ENCODE measurements at places on chromosomes 7 and 10.

DNA sequence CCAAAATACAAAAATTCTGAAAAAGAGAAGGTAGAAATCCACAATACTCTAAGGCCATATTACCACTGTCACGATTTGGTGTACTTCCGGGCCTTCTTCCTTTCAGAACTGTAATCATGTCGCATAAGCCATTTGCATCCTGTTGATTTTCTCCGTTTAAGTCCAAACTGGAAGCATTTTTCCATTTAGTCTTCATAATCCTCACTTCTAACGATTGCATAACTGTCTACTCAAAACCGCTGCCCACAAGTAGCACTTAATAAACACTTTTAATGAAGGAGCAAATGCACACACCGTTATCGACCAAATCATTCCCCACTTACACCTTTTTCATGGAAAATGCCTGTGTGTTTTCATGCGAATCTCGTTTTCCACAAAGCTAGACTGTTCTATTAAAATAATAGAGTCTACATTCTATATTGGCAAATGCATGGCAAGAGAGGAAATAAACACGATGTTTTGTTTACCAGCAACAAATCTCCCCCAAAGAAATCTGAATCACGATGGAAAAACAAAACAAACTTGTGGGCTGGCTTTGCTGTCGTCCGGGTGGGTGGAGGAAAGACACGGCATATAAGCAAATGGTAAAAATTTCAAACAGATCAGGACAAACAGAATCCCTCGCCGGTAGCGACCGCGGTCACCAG, 1.0 kb downstream of the ATE1 start:
- peak; percentile 47 for DNase-seq

- DNase-seq = no peak
Observed at GRCh38 chr7:13028825-13029099, 341.3 kb downstream of the ARL4A start.

DNA sequence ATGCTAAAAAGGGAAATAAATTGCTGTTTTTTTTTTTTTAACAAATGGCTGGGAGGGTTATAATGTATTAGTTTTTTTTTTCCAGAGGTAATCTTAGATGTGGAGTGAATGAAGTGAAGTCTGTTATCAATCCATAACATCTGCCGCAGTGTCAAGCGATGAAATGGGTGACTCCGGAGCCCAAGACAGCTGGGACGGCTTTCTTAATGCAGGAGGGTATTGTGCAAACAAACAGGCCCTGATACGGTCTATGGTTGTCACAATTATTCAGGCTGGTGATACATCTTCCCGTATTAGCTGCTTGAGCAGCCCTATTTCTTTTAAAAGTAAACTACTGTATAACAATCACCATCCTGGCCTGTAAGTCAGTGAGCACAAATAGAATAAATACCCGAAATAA, 1231.2 kb downstream of the GATA3 start:
- DNase-seq = no peak

GRCh38 chr10:119058010-119058409, 22.6 kb downstream of the EIF3A start:
- no peak for DNase-seq

DNA sequence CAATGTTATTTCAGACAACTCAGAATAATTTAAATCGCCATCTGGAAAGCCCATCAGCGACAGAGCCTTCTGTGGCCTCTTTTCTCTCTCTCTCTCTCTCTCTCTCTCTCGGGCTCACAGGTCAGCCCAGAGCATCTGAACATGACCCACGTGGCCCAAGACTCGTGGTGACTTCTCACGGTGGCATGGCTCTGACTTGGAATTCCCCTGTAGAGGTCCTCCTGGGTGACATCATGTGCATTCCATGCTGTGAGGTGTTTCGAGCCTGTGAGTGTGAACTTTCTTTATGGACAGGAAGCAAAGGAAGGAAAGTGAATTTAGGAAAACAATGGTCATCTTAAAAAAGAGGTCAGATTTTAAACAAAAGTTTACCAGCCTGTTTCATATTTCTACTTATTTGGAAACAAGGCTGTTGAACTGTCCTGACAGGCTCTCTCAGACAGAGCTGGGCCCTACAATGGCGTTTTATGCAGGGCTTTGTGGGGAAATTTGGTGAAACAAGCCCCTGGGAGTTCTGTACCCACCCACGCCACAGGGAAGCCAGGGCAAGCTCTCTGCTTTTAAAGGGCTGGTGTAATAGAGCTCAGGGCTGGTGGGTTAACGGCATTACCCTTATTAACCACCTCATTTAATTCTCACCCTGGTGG, 359.7 kb upstream of the ZNF32 start:
- no peak for DNase-seq

- DNase-seq = no peak
Observed at GRCh38 chr7:89456556-89456955, 661.0 kb upstream of the TEX47 start.

GRCh38 chr10:77593771-77594470, 43.7 kb downstream of the KCNMA1 start:
- no peak for DNase-seq

DNA sequence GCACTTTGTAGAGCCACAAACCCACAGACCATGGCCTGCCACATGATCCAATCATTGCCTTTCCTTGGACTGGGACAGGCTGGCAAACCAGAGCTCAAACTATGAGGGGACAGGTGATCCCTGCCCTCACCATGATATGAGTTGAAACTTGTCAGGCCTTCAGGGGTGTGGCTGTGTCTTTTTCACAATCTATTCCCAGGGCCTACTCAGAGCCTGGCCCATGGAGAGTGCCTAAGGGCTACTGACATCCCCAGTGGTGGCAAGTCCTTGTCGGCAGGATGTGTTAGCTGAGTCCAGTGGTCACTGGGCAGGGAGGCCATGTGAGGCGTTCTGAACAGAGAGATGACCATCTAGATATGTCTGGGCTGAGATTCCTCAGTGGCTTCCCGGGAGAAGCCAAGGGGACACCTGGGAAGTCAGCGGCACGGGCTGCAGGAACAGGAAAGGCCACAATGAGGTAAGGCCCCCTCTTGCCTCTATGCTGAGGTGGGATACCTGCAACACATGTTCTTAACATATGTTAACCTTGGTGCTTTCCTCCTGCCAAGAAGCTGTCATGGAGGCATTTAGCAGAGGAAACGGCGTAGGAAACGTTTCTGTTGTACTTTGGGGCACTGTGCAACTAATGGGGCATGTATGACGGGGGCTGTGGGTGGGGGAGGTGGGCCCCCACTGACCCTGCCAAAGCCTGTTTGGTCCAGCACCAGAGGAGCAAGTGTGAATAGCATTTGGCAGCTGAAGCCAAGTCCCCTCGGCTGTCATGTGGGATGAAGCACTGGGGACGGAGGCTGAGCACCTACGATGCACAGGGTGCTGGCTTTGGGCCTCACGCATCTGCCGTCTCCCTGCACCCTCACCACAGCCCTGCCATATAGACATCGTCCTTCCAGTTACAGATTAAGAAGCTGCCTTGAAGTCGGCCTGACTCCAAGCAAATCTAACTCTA, 384.0 kb downstream of the RPS24 start:
- no peak for DNase-seq

DNA sequence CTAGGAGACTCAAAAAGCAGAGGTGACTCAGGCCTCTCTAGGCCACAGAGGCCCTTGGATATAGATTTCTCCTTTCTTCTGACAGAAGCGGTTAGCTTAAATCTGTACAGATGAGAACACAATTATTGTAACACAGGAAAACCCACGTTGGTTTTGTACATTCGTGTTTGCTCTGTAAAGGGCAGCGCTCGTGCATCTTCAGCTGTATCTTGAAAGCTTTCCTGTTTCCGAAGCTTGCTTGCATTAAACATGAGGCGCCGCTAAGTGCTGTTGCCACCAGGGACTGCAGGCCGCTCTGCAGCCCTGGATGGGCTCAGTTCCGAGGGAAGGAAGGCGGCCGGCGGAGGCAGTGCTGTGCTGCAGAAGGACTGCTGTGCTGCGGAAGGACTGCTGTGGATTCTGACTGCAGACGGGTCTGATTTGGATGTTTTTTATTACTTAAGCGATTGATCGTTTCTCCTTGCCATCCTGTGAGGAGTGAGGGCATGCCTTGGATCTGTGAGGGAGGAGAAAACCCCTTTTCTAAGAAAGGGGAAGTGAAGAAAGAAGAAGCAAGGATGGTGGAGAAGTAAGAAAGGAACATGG, 53.3 kb downstream of the FHIP2A start:
- no peak for DNase-seq

- no peak for DNase-seq
Observed at GRCh38 chr7:22146961-22147512, 201.3 kb upstream of the CDCA7L start.

DNA sequence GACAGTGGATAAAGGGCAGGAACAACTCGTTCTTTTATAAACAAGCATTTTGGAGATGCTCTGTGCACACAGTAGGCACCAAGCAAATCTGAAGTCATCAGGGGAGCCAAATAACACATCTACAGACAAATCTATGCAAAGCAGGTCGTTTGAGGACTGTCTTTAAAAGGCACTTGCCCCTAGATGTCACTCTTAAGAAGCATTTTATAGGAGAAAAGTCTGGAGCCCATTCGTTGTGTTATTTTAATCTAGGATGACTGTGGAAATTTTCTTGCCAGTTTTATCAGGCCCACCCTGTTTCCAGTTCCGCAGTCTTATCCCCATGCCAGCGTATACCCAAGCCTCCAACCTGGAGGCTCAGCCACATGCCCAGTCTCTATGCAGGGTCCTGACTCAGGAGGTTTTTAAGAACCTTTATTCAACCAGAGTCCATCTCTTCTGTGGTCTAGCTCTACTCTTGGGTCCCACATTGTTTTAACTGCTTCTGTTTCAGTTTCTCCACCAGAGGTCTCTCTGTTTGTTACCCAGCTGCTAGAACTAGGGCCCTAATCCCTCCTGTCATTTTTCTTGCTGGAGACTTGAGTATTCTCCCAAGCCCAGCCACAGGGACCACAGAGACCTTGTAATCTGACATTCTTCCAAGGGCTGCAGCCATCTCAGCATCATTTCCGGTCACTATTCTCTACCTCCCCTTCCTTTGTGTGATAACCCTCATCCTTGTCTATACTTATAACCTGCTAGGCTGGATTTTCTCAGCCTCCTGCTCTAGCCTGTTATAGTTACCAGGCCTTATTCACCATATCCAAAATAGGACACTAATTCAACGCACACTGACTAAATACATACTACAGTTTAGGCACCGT, 26.7 kb downstream of the PIK3CG start:
- no peak for DNase-seq

DNA sequence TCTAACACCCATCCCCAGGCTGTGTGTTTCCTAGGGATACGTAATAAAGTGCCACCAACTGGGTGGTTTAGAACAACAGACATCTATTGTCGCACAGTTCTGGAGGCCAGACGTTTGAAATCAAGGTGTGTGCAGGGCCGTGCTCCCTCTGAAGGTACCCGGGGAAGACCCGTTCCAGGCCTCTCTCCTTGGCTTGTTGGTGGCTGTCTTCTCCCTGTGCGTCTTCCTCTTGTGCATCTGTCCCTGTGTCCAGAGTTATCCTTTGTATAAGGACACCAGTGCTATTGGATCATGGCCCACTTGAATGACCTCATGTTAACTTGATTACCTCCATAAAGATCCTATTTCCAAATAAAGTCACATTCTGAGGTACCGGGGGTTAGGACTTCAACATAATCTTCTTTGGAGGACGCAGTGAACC, 15.6 kb downstream of the GRK5 start:
- no peak for DNase-seq

DNA sequence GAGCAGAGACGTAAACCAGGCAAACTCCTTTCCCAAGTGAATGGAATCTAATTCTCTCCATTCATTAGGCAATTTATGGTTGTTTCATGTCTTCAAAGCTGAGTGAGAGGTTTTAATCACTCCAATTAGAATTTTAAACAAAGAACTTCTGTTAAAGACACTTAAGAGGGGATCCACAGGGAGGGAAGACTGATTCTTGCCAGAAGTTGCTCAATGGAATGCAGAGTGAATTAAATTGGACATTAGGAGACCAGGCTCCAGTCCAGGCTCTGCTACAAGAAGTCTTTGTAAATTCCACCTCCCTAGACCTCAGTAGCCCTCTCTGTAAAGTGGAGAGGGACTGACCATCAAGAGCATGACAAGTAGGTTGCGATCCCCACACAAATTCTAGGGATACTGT, 130.7 kb upstream of the TMEM72 start:
- DNase-seq = no peak

DNA sequence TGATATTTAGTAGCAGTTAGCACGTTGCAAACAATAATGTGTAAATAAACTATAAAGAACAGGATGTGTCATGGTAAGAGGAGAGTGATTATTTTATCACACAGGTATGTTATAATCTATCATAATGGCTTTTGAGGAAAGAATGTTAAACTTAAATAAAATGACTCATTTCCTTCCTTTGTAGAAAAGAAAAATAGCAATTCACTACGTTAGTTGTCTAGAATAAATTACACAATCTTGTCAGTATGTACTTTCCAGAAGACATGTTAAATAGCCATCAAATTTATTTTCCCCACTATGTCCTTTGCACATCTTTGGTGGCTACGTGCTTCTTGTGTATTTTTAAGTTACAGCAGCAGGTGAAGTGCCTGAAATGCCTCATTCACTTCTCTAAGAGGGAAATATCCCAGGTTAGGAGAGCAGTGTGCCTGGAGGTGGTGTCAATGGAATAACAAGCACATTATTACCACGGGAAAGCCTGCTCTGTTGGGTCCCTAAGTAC, 133.8 kb downstream of the SEMA3A start:
- DNase-seq = no peak

GRCh38 chr10:93841961-93842360, 51.8 kb upstream of the SLC35G1 start:
- no peak for DNase-seq

DNA sequence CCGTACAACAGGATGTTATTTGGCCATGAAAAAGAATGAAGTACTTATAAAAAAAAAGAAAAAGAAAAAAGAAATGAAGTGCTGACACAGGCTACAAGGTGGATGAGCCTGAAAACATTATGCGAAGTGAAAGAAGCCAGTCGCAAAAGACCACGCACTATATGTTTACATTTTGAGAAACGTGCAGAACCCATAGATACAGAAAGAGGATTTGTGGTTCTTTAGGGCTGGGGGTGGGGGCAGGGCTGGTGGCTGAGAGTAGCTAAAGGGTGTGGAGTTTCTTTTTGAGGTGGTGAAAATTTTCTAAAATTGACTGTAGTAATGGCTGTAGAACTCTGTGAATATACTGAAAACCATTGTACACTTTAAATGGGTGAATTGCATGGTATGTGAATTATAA, 86.0 kb upstream of the FAM20C start:
- DNase-seq = no peak

GRCh38 chr7:1505731-1506550, 1.8 kb upstream of the INTS1 start:
- no peak for DNase-seq

DNA sequence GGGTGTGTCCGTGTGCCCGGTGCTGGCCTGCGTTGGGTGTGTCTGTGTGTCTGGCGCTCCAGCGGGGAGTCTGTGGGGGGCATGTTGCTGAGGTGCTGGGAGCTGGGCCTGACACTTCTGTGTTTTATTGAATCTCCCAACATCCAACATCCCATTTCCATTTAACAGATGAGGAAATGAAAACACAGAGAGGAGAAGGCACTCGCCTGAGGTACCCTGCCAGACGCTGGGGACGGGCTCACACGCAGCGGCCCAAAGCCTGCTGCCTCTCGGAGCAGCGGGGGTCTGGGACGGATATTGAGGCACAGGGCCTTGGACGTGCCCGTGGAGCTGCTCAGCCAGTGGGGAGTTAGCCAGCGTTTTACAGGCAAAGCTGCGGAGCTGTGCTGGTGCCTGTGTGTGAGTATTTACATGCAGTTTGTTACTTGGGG, 133.9 kb downstream of the DNAJB6 start:
- no peak for DNase-seq

GRCh38 chr10:70786799-70787415, 1.7 kb upstream of the TBATA start:
- DNase-seq = no peak
